ENCODE measurements at places on chromosomes 4 and X.

DNA sequence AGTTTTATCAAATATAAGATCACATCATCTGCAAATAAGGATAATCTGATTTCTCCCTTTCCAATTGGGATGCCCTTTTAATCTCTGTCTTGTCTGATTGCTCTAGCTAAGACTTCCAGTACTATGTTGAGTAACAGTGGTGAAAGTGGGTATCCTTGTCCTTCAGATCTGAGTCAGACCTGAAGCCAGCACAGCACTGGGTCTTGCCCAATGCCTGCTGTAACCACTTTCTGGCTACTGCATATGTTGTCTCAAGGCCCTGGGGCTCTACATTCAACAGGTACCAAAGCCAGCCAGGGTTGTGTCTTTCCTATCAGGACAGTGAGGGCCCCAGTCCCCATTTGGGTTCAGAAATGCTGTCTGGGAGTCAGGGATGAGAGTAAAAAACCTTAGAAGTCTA, 90.3 kb downstream of the CYSLTR1 start:
- no peak for DNase-seq

- no peak for DNase-seq
Observed at GRCh38 chrX:37380924-37381323, 31.8 kb downstream of the PRRG1 start.

DNA sequence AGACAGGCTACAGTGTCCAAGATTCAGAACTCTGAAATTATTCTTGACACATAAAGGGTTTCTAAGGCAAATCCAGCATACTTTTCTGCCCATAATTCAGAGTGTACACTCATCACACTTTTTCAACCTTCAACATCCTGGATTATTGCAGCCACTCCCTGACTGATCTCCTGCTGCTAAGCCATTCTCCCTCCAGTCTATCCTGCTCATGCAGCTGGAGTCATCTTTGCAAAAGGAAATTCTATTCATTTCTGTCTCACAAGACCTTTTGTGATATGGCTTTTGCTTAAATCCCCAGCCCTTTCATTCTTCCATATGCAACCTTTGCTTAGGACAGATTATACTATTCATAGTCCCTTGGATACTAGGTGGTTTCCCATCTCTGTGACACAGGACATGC, 236.1 kb upstream of the LDB2 start:
- no peak for DNase-seq

GRCh38 chr4:172377486-172378140, 564.4 kb downstream of the GALNTL6 start:
- no peak for DNase-seq

DNA sequence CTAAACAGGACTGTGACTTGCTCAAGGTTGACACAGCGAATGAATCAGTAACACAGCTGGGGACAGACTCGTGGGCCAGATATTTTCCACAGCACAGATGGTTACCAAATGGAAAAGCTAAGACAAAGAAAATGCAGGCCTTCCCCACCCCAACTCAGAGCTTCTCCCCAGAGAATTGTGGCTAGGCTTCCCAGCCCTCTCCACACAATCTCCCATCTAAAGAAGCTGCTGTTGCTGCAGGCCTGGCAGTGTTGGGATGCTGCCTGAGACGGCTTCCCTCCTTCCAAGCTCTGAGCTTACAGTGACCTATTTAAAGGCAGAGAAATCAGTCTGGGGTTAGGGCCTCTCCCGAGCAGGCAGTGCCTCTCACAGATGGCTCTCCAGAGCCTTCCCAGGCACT, 46.5 kb upstream of the PGRMC1 start:
- no peak for DNase-seq

- DNase-seq: no peak
Observed at GRCh38 chrX:23656684-23657083, 10.6 kb upstream of the PRDX4 start.

DNA sequence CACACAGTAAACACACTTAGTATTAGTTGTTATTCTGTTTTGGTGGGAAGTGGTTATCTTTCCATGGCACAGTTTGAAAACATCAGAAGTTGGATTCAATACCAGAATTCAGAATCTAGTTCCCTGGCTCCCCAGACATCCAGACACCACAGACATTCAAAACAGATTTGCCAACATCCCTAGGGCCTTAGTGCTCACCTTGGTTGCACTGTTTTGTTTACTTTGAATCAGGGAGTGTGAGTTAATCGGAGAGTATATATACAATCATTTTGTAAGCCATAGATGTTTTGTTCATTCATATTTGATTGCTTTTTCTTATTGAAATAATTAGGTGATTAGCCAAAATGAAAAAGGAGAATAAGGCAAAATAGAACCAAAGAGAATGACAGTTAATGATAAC, 324.7 kb upstream of the CLNK start:
- DNase-seq: no peak

- no peak for DNase-seq
Observed at GRCh38 chr4:122052677-122053076, 99.5 kb upstream of the BLTP1 start.

DNA sequence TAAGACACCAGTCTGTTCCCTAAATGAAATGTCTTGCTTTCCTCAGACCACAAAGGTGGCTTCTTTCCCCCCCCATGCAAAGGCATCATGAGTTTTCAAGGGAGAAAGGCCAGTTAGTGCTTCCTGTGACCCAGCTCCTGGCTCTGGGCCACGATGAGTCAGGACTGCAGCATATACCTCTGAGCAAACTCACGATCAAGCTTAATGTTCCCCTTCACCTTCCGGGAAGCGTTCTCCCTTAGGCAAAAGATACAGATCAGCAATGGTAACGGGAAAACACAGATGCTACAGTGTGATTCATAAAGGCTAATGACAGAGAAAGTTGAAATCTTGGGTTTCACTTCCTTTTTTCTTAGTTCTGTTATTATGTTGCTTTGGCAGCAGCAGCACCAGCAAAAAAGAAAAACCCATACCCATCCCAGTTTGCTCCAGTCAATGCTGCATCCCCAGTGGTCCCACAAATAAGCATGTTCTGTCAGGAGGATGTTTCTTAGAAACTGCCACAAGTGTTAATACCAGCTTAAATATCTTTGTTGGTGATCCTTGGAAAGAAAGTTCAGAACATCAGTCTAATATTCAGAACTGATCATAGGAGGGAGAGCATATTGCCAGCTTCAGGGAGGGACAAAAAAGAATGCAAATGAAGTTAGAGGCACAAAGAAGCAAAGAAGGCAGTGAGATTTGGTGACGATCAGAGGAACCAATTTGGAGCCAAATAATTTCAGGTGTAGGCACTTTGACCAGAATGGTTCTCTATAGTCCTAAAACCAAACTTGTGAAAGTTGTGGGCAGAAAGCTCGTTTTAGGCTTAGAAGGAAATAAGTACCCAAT, 41.2 kb downstream of the LONRF3 start:
- peak; percentile 23 for DNase-seq

- DNase-seq: no peak
Observed at GRCh38 chrX:153409414-153410101, 1.7 kb upstream of the ZFP92 start.

DNA sequence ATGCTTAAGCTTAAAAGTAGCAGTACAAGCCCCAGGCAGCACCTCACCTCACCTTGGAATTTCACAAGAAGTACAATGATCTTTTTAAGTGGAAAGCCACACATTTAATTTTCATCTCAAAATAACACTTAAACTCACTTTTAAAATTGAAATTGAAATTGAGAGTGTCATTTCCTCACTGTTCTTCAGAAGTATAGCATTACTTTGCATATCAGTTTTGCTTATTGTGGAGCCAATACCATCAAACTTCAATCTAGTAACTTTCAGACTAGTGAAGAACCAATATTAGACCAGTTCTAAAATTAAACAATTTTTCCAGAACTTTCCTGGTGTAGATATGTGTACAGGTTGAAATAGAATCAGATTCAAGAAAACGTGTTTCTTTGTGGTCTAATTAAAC, 242.4 kb downstream of the NDST4 start:
- no peak for DNase-seq

DNA sequence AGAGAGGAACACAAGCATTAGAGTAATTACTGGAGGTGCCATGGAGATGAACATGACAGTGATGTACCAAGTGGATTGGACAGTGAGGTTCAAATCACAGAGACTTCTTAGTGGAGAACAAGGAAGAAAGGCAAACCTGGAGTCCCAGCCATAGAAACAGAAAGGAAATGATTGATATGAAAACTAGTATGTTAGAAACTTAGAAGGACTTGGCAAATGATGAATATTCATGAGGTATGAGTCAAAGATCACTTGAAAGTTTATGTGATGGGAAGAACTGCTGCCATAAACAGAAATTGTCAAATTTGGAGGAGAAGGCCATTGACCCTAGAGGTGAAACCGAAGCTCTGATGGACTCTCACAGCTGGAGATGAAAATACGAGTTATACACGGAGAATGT, 88.2 kb downstream of the PHOX2B start:
- DNase-seq: no peak

- DNase-seq: no peak
Observed at GRCh38 chr4:55791666-55792065, 27.9 kb upstream of the EXOC1L start.

- no peak for DNase-seq
Observed at GRCh38 chr4:187944179-187944578, 51.4 kb upstream of the ZFP42 start.

GRCh38 chrX:153527208-153527607, 9.8 kb downstream of the ATP2B3 start:
- DNase-seq: no peak

GRCh38 chr4:53128706-53129357, 237.0 kb downstream of the SCFD2 start:
- DNase-seq: no peak

- DNase-seq: no peak
Observed at GRCh38 chr4:183746305-183747229, 87.5 kb downstream of the TRAPPC11 start.

DNA sequence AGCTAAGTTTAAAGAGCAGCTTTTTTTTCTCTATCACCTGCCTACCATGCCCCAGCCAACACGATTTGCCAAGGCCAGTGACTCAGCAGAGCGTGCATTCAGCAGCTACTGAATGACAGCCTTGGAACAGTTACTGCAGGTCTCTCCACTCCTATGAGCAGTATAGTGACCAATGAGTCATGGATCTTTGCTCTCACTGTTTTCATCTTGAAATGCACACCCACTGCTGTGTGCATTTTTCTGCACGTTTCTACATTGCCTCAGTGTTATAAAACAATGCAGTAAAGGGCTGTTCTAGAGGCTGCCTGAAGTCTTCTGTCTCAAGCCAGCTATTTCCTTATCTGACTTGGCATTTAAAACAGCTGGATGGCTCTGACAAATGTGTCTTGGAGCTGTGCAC, 66.0 kb upstream of the C4orf54 start:
- no peak for DNase-seq

DNA sequence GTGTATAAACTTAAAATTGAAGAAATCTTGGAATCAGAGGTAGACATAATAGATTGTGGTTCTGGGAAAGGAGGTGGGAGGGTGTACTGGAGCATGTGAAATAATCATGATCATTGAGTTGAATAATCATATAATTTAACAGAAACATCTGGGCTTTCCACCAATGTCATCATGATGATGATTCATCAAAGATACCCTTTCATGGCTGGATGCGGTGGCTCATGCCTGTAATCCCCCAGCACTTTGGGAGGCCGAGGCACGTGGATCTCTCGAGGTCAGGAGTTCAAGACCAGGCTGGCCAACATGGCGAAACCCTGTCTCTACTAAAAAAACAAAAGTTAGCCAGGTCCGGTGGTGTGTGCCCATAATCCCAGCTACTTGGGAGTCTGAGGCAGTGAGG, 6.7 kb upstream of the RUFY3 start:
- no peak for DNase-seq

GRCh38 chrX:134572816-134573682, 85.2 kb downstream of the PLAC1 start:
- no peak for DNase-seq

DNA sequence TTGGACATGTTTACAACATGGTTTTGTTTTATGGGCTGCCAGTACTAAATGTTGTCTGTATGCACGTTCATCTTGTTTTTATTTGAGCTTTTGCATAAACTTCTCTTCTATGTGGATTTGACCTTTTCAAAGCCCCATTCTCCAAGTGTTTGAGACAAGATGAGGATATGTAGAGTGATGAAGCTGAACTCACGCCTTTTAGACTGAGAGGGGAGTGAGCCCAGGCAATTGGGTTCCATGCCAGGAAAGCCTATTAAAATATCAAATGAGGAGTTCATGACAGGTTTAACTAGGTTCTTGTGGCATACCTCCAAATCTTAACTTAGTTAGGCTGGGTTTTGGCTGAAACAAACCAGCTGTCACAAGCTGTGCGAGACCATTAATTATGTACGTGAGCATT, 170.4 kb upstream of the LDB2 start:
- DNase-seq: no peak

GRCh38 chr4:17182888-17183287, 284.4 kb upstream of the LDB2 start:
- DNase-seq: no peak

GRCh38 chr4:66929748-66930147, 615.6 kb downstream of the CENPC start:
- no peak for DNase-seq

- no peak for DNase-seq
Observed at GRCh38 chr4:151952137-151952536, 191.3 kb upstream of the GATB start.

DNA sequence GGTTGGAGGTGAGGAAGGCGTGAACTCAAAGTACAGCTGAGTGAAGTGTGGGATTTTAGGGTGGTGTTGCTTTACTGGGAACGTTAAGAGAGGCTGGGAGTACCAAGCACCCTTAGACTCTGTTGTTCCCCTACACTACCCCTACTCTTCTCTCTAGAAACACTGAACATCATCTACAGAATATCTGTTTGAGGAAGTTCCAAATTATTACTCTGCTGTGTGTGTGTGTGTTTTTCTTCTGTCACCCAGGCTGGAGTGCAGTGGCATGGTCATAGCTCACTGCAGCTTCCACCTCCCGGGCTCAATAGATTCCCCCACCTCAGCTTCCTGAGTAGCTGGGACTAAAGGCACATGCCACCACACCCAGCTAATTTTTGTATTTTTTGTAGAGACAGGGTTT, 76.7 kb upstream of the AP1S2 start:
- no peak for DNase-seq

DNA sequence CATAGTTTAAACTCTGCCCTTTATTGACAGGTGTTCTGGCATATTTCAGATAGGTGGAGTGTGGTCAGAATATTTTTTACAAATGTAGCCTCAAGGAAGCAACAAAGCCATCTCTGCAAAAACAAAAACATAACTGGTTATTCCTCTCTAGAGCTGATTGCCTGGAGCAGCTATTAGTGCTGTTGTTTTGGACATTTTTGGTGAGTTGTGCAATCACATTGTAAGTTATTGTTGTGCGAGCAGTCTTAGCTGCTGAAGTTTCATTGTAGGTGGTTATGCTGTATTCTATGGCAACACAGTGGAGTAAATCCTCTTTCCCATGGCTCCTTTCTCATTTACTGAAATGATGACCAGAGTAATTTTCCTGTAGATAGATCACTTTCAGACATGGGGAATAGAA, 1413.0 kb downstream of the PCDH7 start:
- DNase-seq: no peak

- no peak for DNase-seq
Observed at GRCh38 chrX:72027024-72027913, 104.4 kb downstream of the RTL5 start.

GRCh38 chr4:180028682-180029081, 2214.5 kb upstream of the TENM3 start:
- no peak for DNase-seq
